ENCODE measurements at places on chromosomes 5 and 9.

GRCh38 chr5:126339215-126339805 lies 83.9 kb upstream of the GRAMD2B start:
- DNase-seq: no peak

GRCh38 chr9:86354011-86354817 lies at the start of gene TUT7:
Gene TUT7 (minus strand): TSS chr9:86354410. CDS start chr9:86353199, 1,211 bp downstream.
- peak; percentile 90 for DNase-seq

DNA sequence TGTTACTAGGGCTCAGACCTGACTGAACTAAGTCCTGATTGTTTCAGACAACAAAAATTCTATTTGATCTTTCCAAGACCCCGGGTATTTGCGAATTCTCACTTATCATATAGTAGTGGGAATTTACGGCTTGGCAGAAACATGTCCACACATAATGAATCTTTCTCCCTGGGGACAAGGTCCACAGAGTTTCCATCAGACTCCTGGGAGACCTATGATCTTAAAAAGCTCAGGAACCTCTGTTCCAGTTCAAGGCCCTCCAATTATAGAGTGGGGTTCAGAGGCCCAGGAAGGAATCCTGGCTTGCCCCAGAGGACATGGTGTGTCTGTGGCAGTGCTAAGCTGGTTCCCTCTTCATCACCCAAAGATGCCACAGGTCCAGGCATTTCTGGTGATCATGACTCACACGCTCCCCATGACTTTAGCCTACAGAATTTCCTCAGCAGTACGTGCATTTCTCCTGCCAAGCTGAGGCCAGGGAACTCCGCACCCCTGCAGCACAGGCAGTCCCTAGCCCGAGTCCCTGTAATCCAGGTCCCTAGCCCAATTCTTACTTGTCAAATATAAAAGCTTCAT lies 12.6 kb downstream of the RAPGEF1 start:
- no peak for DNase-seq

DNA sequence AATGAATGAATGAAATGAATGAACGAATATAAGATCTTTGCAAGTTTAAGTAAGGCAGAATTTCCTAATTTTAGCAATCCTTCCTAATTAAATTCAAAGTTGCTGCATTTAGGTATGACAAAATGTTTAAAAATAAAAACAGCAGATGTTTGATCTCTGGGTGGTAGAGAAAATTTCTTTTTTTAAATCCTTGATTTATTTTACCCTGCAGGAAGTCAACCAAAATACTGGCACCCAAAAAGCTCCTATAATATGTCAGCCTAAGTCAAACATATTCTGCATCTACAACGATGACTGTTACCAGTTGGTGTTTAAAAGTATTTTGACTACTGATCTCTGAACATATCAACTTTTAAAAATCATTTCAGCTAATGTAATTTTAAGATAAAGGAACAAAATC lies 58.4 kb downstream of the TTC39B start:
- DNase-seq: no peak

GRCh38 chr9:98132158-98132557 lies 13.1 kb upstream of the TRIM14 start:
- DNase-seq: no peak

DNA sequence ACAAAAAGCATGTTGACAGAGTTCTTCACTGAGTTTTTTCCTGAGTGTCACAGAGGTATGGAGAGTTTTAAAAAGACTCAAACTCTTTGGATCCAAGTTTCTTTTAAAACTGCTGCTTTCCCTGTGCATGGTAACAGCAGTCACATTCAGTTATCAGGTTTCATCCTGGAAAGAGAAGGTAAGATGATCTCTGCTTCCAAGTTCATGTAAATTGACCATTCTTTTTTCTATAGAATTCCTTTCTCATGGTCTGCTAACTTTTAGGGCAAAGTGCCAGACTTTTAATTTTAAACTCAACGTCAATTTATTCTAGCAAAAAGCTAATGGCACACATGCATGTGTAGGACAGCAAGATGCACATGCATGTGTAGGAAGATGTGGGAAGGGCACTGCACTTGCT lies 52.5 kb upstream of the PRLR start:
- DNase-seq: no peak

DNA sequence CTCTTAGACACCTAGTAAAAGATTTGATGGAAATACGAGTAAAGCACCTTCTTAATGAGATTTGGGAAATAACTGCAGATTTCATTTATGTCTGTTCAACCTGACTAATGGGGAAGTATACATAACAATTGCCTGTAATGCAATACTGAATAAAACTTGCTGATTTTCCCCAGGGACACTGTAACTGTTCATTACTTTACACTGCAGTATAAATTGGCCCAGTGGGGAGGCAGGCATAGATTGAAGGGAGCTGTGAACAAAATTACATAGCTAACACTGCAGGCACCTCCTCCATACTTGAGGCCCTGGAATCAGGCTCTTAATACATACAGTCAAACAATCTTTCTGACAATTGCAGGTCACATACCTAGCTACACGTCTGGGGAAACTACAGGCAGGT lies 216.2 kb downstream of the PTPRD start:
- peak; percentile 19 for DNase-seq

DNA sequence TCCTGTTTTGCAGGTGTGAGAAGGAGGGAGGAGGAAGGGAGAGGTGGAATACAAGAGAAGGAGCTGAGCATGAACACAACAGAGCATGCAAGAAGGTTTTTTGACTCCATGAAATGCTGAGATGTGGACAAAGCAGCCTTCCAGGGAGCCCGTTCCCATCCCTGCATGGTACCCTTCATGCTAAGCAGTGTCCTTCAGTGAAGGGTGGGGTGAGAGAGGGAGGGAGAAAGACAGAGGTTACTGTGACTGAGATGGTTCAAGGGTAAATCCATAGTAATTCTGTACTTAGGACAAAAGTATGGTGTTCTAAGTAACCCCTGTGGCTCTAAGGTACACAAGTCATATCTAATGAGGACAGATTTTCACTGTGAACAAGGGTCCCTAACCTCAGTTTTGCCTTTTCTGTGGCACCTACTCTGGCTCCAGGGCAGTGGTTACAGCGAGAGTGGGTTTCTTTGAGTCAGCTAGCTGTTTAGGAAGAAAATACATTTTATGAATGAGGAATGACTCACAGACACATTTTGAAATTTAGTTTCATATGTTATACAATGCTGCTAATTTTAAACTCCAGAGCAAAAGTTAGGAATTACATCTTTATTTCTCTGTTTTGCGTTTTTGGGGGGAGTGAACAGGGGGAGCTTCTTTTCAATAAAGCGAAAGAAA lies 184.9 kb upstream of the SLC12A2 start:
- DNase-seq: no peak

- DNase-seq: no peak
Measured at GRCh38 chr5:33901156-33901555, 9.4 kb upstream of the ADAMTS12 start.

- peak; percentile 49 for DNase-seq
Measured at GRCh38 chr9:83419961-83420360, 118.2 kb downstream of the FRMD3 start.

GRCh38 chr5:951940-952596 lies 56.5 kb upstream of the NKD2 start:
- DNase-seq: no peak

DNA sequence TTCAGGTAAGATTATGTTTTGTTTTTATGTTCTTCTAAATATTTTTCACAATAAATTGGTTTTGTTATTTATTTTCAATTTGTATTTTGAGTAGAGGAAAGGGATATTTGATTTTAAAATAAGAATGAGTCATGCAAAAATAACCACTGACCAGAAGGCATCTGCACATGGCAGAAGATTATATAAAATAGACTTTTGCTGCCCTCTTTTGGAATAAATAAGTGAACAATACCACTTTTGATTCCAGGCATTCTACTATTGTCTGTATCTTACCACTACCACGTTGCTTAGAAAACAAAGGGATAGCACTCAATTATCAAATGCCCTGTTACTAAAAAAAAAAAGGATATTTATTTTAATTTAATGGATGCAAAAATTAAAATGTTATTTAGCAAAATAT lies 227.3 kb upstream of the ITGA1 start:
- DNase-seq: peak; percentile 16

DNA sequence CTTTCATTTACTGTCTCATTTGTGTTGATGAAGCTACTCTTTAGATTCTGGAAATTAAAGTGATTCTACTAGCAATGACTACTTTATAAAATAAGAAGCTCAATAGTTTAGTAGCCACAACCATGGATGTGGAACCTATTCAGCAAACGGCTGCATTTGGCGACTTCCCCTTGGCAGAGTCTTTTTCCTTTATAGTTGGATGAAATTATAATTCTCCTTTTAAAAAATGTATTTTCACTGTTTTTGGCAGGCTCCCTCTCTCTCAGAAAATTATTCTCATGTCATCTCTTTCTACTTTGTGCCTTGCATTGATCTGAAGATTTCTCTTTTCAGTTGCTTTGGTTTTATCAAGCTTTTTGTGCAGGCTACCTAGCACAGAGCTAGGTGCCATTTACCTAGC lies 50.6 kb upstream of the KCNN2 start:
- no peak for DNase-seq

GRCh38 chr5:51383131-51384121 lies at the start of gene ISL1:
Gene ISL1 (plus strand): TSS chr5:51383448. CDS start chr5:51383672, 224 bp downstream.
- DNase-seq: peak; percentile 94

DNA sequence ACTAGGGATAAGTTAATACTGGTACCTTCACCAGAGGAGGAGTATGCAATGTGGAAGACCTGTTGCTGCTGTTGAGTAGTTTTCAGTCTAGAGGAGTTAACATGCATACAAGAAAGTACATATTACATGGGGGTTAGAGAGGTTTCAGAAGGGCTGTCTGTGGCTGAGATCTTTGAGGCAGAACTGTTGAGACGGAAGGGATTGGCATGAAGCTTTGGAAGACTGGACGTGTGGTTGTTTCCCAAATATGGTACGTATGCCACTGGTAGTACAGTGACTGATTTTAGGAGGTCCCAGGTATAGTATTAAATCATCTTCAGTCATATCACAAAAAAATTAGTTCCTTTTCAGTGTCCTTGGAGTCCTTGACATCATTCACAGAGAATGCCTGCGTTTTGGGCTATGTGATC lies 17.6 kb downstream of the TNFAIP8 start:
- no peak for DNase-seq

GRCh38 chr5:168104350-168104749 lies 187.1 kb upstream of the WWC1 start:
- no peak for DNase-seq

DNA sequence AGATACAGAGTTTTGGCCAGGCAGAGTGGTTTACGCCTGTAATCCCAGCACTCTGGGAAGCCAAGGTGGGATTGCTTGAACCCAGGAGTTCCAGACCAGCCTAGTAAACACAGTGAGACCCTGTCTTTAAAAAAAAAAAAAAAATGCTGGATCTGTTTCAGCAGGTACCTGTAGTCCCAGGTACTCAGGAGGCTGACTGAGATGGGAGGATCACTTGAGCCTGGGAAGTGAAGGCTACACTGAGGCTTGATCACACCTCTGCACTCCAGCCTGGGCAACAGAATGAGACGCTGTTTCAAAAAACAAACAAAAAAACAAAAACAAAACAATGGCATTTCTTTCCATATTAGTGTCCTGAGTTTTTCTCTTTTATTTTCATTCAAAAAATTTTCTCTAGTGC lies 19.0 kb downstream of the UNC13B start:
- DNase-seq: no peak

DNA sequence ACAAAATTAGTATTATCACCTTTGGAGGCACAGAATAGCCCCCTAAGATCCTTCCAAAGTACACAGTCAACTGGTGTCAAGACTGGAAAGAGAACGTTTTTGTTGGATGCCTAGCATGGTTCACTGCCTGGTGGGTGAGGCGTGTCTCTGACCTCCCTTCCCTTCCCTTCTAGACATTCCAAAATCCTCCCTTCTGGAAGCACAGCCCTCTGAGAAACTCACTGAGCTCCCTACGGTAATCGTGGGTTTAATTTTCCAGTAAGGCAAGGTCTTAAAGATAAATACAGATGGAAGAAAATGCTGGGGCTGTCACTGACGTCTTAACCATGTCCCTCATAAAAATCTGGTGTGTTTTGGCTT lies 138.8 kb downstream of the LIFR start:
- no peak for DNase-seq

DNA sequence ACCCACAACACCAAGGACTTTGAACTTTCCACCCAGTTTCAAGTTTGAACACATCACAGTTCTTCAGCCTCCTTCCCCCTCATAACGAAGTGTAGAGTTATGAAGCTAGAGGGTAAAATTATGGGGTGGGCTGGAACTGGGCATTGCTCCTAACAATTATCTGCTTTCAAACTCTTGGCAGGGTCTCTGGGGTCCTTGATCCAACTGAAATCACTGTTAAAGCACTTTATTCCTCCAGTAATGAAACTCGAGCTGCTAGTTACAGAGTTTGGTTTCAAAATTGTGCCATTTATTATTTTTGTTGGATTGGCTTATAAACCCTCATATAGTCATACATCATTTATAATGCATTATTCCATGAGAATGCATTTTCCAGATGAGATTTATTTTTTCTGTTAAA lies 158.5 kb downstream of the RGS3 start:
- no peak for DNase-seq

DNA sequence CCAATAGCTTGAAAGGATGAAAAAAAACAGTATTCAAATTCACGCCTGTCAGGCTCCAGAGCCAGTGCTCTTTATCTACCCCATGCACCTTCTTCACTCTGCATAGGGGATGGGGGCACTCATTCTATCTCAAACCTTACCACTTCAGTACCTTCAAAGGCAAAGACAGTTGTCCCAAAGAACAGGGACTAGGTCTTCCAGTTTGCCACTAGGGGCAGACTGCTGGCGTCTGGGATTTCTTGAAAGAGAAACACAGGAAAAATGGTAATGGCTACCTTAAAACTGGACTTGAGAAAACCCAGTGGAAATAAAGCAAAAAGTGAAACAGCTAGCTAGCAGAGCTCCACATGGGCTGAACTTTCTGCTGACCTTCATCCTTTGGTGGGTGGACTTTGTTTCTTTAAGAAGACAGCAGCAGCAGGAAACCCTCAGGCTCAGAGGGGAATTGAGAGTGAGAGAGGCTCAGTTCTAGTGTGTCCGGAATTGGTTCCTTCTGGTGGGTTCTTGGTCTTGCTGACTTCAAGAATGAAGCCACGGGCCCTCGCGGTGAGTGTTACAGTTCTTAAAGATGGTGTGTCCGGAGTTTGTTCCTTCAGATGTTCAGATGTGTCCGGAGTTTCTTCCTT lies 41.0 kb upstream of the SLC36A1 start:
- no peak for DNase-seq

- no peak for DNase-seq
Measured at GRCh38 chr5:158410976-158411375, 552.0 kb upstream of the CLINT1 start.

DNA sequence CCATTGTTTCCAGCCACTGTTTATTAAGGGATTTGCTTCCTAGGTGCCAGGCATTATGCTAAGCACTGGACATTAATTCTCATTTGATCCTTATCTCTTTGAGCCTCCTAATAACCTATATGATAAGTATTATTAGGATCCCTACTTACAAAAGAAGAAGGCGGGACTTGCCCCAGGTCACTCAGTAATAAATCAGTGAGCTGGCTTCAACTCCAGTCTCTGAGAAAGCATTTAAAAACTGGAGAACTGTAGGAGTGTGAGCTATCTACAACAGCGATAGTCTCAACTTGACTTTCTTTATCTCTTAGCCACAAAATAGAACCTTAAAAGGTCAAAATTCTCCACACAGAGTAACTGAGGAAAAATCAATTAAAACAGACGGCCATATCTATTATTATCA lies 155.0 kb downstream of the GNAQ start:
- DNase-seq: no peak

Data from NCI-H2171 (cell line).